MCF 10A (cell line): ENCODE measurements at places on chromosomes 2 and 18. TPM values are rescaled to one million over a fixed set of nuclear protein-coding genes. Genes with fewer than 3 reads are reported as not detected.

The VWA3B gene
- not detected in 2 replicates for total RNA-seq

The MBOAT2 gene
- total RNA-seq = 30.1 and 34.7 TPM in 2 replicates

GRCh38 chr18:27728659-27729058, 448.3 kb downstream of the CDH2 start:
- peak; percentile 27 for DNase-seq

DNA sequence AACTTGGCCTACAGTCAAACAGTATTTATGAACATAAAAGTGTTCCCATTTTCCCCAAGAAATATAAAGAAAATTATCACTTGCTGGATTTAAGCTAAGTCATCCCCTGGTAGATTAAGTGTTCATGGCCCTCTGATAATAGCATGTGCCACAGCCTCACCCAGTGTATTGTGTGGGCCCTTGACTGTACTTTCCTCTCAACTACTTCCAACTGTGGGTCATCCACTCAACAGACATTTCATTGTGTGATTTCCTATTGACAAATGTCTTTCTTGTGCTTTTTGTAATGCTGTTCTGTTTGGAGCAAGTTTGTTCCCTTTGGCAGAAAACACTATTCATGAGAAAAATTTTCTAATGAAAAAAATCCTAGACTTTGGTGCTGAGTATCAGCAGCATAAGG, 48.4 kb upstream of the TMEM17 start:
- no peak for DNase-seq

GRCh38 chr2:126835831-126836230, 62.9 kb upstream of the TEX51 start:
- DNase-seq = no peak

DNA sequence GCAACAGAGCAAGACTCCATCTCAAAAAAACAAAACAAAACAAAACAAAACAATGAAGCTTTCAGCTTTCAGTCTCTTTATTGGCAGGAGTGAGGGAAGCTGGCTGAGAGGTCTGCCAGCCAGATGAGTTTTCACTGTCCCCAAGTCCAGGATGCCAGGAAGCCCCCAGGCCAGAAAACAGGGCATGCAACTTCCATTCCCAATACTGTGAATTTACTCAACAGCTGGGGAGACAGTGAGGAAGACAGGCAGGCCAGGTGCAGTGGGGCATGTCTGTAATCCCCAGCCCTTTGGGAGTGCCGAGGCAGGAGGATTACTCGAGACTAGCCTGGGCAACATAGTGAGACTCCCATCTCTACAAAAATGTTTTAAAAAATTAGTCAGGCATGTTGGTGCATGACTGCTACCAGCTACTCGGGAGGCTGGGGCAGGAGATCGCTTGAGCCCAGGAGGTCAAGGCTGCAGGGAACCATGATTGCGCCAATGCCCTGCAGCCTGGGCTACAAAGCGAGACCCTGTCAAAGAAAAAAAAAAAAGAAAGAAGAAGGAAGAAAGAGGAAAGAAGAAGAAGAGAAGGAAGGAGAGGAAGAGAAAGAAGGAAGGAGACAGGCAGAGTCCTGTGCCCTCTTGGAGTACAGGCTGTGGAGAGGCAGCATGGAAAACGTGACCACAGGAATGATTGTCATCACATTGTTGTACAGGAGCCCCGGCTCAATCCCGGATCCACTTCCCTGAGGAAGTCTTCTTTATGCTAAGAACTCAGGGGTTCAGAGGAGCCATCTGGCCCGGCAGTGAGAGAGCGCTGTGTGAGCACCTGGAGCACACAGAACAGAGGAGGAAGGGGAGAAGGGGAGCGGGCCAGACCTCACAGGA, 29.2 kb upstream of the POMC start:
- DNase-seq = no peak

DNA sequence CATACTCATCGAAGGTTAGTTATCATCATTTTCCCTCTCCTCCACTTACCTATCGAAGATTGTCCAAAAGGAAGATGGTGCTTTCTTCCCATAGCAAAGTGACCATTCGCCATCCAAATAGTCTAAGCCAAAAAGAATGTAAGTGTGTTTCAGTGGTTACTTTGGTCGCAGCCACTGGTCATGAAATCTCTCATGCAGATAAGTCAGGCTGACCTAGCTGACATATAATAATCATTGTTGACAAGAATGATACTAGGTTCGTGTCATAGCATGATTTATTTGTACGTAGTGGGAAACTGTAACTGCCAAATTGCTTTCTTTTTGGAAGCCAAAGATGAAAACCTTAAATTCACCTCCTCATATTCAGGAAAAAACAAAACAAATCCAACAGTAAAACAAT, 89.6 kb upstream of the PMAIP1 start:
- no peak for DNase-seq
